ENCODE measurements at places on chromosomes 4 and X. TPM values are rescaled to one million over a fixed set of nuclear protein-coding genes. Genes with fewer than 3 reads are reported as not detected.
A peak's percentile ranks its signal among the peaks of the same experiment; 100 is the strongest.

Gene CAPN6
- total RNA-seq = 0.28 TPM

Gene UGT2B17
- total RNA-seq = not detected

- DNase-seq = no peak
Measured at GRCh38 chr4:67342291-67342690, 203.0 kb downstream of the CENPC start.

- no peak for DNase-seq
Measured at GRCh38 chr4:42703813-42704212, 46.9 kb upstream of the ATP8A1 start.

- DNase-seq = no peak
Measured at GRCh38 chr4:31905363-31905762, 1185.2 kb downstream of the PCDH7 start.

DNA sequence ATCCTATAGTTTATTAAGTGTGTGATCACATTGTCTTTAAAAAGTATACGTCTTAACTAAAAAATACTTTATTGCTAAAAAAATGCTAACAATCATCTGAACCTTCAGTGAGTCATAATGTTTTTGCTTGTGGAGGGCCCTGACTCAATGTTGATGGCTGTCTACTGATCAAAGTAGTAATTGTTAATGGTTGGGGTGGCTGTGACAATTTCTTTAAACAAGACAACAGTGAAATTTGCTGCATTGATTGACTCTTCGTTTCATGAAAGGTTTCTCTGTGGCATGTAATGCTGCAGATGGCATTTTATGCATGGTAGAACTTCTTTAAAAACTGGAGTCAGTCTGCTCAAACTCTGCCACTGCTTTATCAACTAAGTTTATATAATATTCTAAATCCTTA, 101.4 kb upstream of the IL15 start:
- no peak for DNase-seq

GRCh38 chrX:50827996-50828395, 14.0 kb upstream of the SHROOM4 start:
- no peak for DNase-seq

GRCh38 chrX:134650701-134651100, 7.6 kb downstream of the PLAC1 start:
- no peak for DNase-seq

- peak; percentile 6 for DNase-seq
Measured at GRCh38 chrX:53831662-53832635, 145.4 kb upstream of the HUWE1 start.

DNA sequence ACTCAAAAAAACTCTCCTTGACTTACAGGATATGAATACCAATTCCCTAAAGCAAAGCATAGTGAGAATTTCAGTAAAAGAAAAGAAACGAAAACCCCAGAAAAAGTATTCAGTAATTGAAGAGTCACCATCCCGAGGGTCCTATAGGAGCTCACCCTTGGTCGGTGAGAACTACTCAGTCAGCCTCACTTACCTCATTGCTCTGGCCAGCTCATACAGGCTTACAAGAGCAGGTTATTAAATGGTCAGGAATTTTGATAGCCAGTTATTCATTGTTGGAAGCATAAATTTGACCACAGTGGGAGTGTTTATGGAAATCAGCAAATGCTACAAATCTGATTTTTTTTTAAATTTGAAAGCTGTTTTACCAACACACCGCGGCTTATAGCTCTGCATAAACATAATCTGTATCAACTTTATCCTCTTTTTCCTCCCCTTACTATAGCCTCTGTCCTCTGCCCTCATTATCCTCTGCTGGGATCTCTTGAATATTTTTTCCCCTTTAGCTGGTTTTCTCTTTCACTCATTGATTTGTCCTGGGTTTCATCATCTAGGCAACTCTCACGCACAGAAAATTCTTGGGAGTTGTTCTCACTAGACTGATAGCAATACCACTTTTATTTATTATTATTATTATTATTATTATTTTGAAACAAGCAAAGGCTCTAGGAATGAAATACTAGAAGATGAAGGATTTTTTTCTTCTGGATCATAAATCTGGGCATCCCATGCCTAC, 11.0 kb upstream of the CXCL2 start:
- DNase-seq = no peak

GRCh38 chr4:119750048-119750447, 121.4 kb upstream of the PDE5A start:
- DNase-seq = no peak

- peak; percentile 1 for DNase-seq
Measured at GRCh38 chrX:101220662-101221260, 1.2 kb downstream of the DRP2 start.

DNA sequence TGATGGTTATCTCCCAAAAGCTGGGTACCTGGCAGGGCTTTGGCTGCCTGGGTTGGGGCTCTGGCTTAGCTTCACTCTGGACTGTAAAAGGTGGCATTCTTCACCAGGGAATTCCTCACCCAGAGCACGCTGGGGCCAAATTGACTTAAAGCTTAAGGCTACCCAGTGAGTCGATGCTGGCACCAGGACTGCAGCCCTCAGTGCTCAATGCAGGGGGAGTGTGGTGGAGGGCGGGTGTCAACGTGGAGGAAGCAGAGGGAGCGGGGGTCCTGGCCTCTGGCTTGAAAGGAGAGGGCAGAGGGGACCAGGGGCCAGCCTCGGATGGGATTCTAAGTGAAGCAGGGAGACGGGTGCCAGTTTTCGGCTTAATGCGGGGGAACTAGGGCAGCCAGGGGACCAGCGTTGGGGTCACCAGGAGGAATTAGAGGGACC, 446 bp upstream of the FAM50A start:
- DNase-seq = no peak

DNA sequence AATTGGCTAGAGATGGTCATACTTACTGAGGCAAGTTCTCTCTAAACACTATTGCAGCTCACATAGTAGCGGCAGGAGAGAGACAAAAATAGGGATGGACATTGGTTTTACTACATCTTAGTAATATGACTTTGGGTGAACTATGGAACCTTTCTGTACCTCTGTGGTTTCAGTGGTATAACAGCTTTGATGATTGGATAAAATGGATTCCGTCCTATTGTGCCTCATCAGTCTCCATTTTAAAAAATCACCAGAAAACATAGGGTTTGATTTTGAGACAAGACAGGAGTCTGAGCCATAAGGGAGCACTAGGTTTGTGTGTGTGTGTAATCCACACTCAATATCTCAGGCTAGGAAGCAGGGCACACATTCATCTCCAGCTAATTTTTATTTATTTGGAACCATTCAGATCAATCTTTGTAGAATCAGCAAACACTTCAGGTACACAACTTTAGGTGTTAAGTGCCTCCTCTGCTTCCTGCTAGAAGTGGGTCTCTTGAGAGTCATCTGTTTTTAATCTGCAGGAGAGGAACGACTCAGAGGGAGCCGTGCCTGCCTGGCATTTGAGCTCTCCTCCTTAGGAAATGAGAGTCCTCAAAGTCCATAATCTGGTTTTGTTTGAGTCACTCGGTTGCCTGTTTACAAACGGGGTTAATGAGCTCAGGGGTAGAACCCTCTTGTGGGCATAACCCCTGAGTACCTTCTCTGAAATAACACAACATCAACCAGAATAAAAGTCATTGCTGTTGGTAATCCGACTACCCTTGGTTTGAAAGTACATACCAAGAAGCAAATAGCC, 238.5 kb upstream of the BOD1L1 start:
- DNase-seq = no peak

DNA sequence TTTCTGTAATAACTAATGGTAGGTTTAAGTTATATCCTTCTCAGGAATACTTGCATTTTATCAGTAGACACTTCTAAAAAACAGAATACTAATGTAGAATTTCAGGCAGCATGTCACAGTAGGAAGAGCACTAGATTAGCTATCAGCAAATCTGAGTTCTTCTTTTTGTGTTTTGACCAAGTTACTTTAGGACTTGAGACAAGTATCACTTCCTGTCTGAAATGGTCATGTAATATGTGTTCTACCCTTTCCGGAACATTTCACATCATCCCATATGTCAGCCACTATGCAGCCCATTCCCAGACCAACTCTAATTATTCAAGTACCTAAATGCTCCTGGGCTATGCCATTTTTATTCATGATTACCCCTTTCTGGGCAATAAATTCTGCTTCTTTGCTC, 401.8 kb upstream of the RPS6KA3 start:
- no peak for DNase-seq

- DNase-seq = peak; percentile 71
Measured at GRCh38 chrX:132489578-132490419, 961 bp upstream of the MBNL3 start.

DNA sequence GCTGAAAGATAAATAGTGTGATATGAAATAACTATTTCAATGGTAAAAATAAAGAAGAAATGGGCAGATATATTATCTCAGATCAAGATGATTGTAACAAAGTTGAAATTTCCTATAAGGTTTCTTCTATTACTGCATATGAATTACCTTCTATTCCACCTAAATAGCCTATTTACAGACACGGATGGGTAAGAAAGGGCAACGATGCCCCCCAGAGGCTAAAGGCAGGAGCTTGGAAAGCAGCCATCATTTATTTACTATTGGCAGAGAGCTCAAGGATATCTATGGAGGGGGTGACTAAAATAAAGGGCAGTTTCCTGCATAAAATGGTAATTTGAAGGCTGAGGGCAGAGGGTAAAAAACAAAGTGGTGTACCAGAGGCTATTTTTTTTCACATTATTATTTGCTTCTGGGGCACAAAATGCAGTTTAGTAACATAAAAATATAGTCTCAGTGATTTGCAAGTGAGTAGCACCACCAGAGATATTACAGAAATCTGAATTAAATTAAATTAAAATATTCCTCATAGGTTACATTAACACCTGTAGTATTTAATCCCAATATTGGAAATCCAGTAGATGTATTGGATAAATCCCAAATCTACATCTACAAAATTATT, 123.1 kb downstream of the BTC start:
- DNase-seq = peak; percentile 56
